ENCODE measurements at places on chromosomes 1 and 21.

- DNase-seq: no peak
- no peak overlapping the region for H3K27ac ChIP-seq
Observed at GRCh38 chr1:212359794-212360479, 54.7 kb downstream of the PACC1 start.

DNA sequence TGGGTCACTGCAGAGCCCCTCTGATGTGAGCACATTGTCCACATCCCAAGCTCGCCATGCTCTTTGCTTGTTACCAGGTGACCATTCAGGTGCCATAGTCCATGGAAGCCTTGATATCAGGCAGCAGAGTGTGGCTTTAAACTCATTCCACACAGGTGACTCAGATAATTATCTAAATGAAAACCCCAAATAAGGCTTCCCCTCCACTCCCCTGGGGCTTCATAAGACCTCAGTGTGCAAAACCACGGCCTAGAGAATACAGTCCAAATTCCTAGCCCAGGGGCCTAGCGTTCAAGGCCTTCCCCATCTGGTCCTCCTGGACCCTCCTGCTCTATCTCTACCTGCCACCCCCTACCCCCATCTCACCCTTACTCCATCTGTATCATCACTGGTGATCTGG lies 97.1 kb downstream of the ARHGEF10L start:
- no peaks in the 10 kb centered on the region for H3K27me3 ChIP-seq
- H3K27ac ChIP-seq: no peak overlapping the region
- no peaks in the 10 kb centered on the region for H3K4me1 ChIP-seq
- no peak overlapping the region for H3K4me3 ChIP-seq
- H3K36me3 ChIP-seq: no peaks in the 10 kb centered on the region

DNA sequence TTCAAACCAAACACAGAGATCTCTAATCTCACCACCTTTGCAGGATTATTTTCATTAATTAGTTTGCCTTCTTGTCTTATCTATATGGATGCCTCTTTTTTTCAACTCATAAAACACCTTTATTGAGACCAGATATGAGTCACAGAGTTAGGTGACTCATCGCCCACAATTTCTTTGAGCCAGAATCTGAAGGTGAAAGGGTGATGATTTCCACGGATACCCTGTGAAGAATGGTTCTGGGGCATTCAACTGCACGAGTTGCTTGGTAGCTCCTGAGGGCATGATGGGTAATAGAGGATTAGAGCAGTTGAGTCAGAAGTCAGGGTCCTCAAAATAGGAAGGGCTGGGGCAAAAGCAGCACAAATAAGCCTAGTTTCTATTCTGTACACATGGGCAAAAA lies 128.2 kb downstream of the TBX19 start:
- no peaks in the 10 kb centered on the region for H3K27me3 ChIP-seq
- no peak for DNase-seq
- no peak overlapping the region for H3K4me3 ChIP-seq
- no peaks in the 10 kb centered on the region for H3K36me3 ChIP-seq
- no peak overlapping the region for H3K27ac ChIP-seq

DNA sequence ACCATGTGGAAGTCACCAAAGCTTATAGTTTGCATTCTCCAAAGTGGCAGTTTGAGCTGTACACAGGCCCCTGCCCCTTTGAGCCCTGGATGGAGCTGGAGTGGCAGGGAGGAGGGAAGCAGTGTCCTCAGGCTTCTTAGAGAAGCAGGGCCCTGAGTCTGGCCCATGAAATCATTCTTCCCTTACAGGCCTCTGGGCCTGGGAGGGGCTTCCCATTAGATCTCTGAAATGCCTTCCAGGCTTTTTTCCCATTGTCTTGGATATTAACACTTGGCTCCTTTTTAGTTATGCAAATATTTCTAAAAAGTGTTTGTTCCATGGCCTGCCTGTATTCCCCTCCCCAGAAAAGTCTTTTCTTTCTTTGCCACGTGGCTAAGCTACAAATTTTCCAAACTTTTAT lies 10.0 kb upstream of the TRIM67 start:
- H3K27ac ChIP-seq: no peak overlapping the region
- no peak overlapping the region for H3K4me3 ChIP-seq
- peaks cover 3% of the 10 kb centered on the region for H3K27me3 ChIP-seq
- no peaks in the 10 kb centered on the region for H3K4me1 ChIP-seq
